ENCODE measurements at places on chromosomes 11 and 22.

DNA sequence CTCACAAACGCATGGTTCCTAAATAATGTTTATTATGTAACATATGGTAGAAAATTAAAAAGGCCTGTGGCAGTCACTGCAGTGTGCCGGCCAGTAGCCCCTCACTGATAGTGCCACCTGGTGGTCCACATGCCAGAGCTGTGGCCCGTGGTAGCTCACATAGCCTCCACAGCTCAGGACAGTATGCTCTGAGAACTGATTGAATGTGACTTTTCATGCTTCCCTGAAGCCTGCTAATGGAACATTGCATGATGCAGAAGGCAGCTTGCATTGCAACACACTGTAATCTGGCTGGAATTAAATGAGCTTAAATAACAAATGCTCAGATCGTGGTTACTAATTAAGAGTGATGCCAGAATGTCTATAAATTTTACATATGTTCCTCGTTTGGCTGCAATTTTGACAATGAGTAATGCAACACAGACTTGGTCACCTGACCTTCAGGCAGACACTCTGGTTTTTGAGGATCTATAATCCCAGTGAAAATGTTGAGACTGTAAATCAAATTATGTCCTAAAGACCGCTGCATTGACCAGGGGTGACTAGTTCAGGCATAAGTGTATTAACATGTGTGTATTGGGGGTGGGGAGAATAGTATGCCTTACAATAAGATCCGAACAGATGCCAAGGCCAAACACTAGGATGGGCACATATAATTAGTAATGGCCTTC, 566.4 kb downstream of the METTL15 start:
- H3K4me1 ChIP-seq, result no peaks in the 10 kb centered on the region
- peak; percentile 61 for DNase-seq
- H3K36me3 ChIP-seq, result no peaks in the 10 kb centered on the region
- no peak overlapping the region for H3K27ac ChIP-seq
- no peaks in the 10 kb centered on the region for H3K27me3 ChIP-seq

DNA sequence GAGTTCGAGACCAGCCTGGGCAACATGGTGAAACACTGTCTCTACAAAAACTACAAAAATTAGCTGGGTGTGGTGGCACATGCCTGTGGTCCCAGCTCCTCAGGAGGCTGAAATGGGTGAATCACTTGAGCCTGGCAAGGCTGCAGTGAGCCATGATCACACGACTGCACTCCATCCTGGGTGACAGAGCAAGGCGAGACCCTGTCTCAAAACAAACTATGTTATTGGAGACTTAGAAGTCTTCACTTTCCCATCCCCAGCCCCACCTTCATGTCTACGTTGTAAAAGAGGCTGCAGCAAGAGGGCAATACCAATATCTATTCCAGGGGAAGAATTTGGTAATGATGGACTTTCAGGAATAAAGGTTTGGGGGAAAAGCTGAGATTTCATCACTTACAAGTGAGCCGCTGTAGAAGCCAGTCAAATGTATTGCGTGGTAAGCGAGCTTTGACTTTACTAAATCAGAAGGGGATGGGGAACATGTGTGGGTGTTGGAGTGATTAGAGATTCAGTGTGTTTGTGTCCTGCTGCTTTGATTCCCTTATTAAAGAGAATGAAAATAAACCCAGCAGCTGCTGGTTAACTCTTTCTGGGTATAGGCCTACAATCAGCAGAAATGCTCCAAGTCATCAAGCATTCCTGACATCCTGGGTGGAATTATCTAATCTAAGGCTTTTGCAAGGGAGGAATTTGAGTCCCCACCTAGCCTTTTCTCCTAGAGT, 53.7 kb downstream of the UBASH3B start:
- no peak for DNase-seq
- no peak overlapping the region for H3K4me3 ChIP-seq
- no peaks in the 10 kb centered on the region for H3K4me1 ChIP-seq
- no peak overlapping the region for H3K27ac ChIP-seq

GRCh38 chr11:123382555-123383074, 47.5 kb upstream of the GRAMD1B start:
- no peaks in the 10 kb centered on the region for H3K27me3 ChIP-seq
- no peaks in the 10 kb centered on the region for H3K36me3 ChIP-seq
- H3K4me3 ChIP-seq, result no peak overlapping the region
- H3K4me1 ChIP-seq, result no peaks in the 10 kb centered on the region

DNA sequence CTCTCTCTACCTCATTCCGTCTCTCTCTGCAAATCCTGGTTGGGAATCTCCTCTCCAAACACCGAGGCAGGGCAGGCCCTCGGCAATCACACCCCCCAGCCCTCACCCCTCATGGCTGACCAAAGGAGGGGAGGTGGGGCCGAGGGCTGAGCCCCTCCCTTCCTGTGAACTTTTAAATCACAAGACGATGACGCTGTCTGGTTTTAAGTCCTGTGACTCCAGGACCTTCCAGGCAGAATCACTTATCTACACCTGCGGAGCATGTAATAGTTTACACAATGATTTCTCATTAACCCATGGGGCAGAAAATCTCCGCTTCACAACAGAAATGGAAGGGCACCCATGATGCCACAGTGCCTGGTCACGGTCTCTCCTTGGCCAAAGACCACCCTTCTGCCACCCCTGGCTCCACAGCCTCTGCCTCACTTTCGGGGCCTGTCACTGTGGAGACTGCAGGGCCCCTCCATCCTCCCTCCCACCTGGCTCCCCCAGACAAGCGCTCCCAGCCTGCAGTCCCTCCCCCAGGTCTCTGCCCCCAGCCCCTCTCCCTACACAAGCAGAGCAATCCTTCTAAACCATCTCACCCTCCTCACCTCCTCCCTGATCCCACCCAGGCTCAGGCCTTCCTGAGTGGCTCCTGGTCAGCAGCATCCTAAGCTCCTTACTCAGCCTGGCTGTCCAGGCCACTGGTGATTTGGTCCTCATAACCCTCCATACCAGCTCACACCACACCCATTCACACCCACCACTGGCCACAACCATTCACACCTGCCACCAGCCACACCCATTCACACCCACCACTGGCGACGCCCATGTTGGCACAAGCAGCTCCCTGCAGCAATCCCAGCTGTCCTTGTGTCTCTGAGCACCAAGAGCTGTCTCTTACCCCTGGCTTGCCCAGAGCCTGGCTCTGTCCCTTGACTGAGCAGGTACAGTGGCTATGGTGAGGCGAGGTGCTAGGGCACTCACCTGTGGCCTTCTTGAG, 30.7 kb upstream of the ARFGAP3 start:
- H3K27me3 ChIP-seq, result no peaks in the 10 kb centered on the region
- no peaks in the 10 kb centered on the region for H3K4me1 ChIP-seq
- no peak for DNase-seq
- H3K36me3 ChIP-seq, result peaks cover 18% of the 10 kb centered on the region
- H3K27ac ChIP-seq, result no peak overlapping the region

DNA sequence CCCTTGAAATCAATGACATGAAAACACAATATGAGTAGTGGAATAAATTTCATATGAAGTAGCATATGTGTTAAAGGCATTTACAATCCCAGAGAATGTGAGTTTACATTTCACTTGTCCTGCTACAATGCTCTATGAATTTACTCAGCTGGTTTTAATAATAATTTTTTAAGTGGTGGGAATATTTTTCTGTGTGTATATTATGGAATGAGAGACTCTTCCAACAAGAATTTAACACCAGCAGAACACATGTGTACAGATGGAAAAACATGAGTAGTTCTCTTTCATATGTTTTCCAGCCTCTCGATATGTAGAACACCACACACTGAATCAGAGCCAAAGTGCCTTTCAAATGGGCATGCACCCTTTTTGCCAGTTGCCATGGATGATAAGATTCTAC, 170.4 kb downstream of the MAML2 start:
- H3K27ac ChIP-seq, result no peak overlapping the region
- H3K4me3 ChIP-seq, result no peak overlapping the region
- DNase-seq, result no peak
- no peaks in the 10 kb centered on the region for H3K27me3 ChIP-seq
